Progenitor cell of endocrine pancreas (in vitro differentiated cells): ENCODE measurements at places on chromosomes 3 and 15.

- DNase-seq, result no peak
Observed at GRCh38 chr15:31609258-31609681, 282.6 kb downstream of the KLF13 start.

- no peak for DNase-seq
Observed at GRCh38 chr15:90174140-90174875, 26.8 kb upstream of the SEMA4B start.

GRCh38 chr3:179375091-179375999 lies 27.8 kb downstream of the MFN1 start:
- DNase-seq, result no peak

DNA sequence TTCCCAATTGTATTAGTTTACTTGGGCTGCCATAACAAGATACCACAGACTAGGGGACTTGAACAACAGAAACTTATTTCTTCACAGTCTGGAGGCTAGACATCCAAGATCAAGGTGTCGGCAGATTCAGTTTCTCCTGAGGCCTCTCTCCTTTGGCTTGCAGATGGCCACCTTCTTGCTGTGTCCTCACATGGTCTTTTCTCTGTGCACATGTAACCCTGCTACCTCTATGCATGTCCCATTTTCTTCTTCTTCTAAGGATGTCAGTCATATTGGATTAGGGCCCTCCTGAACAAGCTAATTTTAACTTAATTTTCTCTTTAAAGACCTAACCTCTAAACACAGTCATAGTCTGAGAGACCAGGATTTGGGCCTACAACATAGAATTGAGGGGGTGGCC lies 336.7 kb upstream of the WNT5A start:
- DNase-seq, result no peak
